NCI-H524 (cell line): ENCODE measurements at places on chromosomes 11 and 22.

DNA sequence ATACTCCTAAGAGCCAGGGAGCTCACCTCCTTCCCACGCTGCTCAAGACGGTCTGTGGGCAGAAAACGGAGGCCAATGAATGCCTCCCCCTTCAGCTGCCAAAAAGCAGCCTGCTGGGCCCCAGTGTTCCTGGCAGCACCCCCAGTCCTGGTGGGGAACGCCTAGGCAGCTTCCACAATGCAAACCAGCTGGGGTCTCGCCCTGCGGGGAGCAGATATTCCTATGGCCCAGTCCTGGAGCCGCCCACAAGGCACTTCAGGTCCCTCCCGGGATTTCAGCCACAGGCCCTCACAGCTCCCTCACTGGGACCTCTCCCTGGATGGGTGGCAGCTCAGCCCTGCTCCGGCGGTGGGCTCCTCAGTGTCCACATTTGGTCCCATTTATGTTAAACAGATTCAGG lies 29.2 kb downstream of the A4GALT start:
- DNase-seq, result no peak

- no peak for DNase-seq
Measured at GRCh38 chr11:36165621-36166397, 123.4 kb downstream of the COMMD9 start.

DNA sequence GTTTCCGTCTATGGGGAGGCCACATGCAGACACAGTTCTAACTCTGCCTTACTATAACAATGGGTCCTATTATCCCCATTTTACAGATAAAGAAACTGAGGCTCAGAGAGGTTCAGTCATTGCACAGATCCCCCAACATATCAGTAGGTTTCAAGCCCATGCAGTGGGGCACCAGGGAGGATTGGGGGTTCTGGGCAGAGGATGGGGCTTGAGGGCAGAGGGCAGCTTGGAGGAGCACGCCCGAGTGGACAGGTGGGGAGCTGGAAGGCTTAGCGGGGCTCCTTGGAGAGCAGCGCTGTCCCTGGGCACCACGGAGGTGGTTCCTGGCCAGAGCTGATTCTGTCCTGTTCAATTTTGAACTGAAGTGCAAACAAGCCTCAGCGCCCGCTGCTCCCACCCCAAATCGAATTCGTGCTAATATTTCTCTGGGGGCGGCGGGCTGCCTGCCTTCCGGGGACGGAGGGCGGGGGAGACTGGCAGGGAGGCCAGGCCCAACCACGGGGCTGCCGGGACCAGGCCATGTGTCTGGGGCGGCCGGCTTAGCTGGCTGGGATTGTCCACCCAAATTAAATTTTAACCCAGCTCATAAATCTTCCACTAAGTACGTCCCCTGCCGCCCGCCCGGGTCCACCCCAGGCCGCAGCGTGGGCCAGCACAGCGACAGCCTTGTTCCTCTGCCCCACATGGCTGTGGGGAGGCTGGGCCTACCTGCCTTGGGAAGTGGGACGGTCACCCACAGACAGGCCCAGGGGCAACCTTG lies 49.4 kb downstream of the FLRT1 start:
- no peak for DNase-seq

DNA sequence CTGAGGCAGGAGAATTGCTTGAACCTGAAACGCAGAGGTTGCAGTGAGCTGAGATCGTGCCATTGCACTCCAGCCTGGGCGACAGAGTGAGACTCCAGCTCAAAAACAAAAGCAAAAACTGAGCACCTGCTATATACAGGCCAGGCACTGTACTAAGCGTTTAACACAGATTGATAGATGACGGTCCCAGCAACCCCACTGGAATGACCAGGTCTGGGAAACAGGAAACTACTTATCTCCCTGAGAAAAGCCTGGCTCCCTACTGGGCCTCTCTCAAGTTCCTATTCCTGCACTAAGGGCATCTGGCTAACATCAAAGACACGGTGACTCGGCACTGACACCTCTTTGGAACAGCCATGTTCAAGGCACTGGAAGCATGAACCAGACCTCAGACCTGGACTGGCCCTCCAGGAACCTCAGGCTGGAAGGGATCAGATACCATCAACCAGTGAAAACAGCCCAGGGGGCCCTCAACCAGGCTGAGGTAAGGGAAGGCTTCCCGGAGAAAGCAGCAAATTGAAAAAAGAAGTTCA lies 16.6 kb downstream of the ARAP1 start:
- DNase-seq, result no peak

GRCh38 chr11:83147895-83148294 lies 9.0 kb upstream of the PCF11 start:
- DNase-seq, result no peak

DNA sequence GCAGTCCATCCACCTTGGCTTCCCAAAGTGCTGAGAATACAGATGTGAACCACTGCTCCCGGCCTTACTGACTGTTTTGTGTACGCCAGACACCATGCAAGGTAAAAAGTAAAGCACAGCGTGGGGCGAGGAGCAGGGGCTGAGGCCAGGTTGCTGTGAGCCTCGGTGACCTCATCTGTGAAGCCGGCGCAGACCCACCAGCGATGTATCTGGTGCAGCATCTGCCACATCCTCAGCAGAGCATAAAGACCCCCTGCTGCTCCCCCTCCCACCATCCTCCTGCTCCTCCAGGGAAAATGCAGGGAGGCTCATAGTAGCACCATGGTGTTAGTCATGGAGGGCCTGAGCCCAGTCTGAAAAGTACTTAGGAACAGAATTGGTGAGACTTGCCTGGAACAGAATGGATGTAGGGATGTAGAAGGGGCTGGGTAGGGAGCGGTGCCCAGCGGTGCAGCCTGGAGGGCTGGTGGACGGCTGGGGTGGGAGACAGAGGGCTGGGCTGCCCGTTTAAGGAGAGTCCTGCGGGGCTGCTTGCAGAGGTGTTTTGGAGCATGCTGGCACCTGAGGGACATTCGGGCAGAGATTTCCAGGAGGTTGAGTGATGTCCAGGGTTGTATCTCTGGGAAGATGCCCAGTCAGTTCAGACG lies 462.4 kb downstream of the BRD1 start:
- no peak for DNase-seq
